ENCODE measurements at places on chromosomes 1 and 21.
A peak's percentile ranks its signal among the peaks of the same experiment; 100 is the strongest.

DNA sequence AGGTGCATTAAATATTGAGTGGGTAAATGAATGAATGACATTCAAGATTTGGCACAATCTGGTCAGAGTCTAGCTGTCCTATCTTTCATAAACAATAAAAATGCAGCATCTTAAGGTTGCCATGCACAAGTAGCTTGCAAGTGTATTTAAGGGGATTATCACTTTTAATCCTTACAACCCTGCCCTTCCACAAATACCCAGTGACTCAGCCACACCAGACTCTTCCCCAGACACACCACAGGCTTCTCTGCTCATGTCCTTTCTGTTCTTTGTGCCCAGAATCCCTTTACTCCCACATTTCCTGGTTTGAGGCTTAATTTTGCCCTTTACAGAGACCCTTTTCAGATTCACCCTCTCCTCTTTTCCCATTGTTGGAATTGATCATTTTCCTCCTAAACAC lies 59.8 kb downstream of the KIRREL1 start:
- DNase-seq = no peak

DNA sequence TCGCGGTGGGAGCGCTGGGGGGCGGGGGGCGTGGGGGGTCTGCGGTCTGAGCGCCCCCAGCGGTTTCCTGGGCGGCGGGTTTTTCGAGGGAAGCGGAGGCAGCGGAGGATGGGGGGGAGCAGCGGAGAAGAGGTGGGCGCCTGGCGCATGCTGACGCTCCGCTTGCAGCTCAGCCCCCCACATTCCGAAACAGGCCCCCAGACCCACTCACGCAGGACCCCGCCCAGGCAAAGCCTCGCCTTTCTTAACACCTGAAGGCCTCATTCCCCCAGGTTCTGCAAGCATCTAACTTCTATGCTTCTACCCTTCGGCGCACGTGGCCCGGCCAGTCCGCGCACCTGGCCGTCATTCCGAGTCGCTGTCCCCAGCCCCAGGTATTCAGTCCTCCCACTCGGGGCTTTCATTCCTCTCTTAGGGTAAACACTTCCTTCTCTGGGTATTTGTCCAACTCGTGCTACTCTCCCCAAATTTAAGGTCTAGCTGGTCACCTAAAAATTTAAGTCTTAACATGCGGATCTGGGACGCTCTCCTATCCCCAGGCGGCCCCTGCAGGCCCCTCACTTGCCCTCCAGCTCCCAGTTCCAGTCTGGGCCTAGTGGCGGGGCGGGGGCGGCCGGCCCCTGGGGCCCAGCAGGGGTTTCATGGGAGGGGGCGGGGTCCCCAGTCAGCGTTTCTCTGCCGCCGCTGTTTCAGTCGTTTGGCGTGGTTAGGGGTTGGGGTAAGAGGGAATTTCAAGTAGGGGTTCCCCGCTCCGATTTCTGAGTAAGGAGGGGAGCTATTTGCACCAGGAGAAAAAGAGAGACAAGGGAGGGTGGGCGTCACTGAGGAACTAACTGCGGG lies 2.8 kb upstream of the ZBTB7B start:
- DNase-seq = no peak

DNA sequence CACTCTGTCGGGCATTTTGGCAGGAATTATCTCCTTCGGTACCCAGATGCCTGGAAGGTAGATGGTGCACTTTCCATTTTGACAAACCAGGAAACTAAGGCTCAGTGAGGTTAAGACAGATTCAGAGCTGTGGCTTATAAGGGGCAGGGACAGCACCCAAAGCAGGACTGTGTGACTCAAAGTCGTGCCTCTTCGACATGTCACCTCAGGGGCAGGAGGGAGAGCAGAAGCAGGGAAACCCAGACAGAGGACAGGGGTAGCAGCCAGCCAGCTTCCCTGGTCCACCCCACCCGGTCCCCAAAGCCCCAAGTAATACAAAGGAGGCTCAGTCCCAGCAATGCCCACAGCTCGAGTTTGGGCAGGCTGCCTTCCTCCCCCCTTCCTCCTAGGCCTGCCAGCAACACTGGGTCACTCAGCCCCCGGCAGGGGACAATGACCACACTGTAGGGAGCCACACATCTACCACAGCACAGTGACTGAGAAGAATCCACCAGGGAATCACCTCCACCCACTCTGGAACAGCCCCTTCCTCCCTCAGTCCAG lies 2.5 kb downstream of the RHOC start:
- peak; percentile 93 for DNase-seq

DNA sequence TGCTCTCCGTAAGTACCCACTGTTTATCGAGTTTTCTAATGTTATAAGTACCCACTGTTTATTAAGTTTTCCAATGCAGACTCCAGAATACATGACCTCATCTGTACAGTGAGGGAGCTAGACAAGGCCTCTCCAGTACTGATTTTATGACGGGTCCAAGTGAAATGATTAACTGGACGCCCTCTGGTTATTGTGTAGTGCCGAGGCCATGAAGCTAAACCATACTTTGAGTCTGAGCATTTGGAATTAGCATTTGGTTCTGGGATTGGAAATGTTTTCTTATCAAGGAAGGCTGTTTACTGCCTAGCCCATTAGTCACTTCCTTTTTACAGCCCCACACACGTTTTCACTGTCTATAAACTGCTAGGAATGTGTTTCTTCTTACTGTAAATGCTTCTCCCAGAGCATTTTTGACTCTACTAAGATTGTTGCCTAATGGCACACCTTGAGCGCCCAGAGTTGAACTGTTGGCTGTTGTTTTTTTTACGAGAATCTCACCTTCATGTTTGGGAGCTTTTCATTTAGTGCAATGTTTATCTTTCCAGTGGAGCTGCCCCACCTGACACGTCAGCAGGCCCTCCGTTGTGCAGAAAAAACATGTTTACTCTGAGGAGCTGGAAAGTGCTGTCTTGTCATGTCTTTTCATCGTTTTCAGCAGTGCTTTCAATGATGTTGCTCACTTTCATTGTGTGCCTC lies 26.9 kb downstream of the SPATA46 start:
- no peak for DNase-seq

GRCh38 chr1:169214598-169214997 lies 108.1 kb downstream of the ATP1B1 start:
- no peak for DNase-seq

- DNase-seq = no peak
These were observed 337.0 kb upstream of the NCAM2 start for GRCh38 chr21:20661246-20661645.

DNA sequence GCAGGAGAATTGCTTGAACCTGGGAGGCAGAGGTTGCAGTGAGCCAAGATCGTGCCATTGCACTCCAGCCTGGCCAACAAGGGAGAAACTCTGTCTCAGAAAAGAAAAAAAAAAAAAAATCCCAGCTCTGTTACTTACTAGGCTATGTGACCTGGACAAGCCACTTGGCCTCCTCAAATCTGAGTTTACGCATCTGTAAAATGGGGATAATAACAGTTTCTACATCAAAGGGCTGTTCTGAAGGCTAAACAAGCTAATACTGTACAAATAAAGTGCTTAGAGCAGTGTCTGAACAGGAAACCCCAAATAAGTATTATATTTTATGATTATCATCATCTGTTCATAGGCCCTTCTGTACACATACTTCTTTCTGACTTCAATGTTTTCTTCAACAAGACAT lies 13.6 kb downstream of the F11R start:
- DNase-seq = no peak

DNA sequence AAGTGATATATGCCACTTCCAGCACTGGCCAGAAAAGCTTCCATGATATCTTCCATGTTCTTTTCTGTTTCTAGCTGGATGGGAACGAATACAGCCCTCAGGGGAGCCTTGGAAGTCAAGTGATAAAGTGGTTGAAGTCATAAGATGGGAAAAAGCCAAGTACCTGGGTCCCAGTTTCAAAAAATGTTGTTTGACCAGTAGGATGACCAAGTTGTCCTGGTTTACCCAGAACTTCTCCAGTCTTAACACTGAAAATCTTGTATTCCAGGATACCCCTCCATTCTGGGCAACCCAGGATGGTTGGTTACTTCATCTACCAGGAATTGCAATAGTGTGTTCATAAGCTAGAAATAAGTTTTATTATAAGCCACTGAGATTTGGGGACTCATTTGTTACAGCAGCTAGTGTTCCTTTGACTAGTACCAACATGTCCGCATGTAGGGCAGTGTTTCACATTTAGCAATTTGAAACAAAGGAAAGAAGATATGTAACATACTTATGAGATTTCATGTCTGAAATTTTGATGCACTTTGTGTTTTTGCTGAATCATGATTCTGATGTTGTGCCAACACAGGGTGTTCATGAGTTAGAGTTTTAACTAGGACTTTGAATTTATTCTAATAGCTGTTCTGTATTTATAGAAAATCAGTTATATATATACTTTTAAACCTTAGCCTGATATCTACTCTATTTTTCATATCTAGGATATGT lies 139.9 kb downstream of the TPR start:
- no peak for DNase-seq

- DNase-seq = no peak
These were observed 156.9 kb downstream of the TOMM20 start for GRCh38 chr1:234971586-234972297.

DNA sequence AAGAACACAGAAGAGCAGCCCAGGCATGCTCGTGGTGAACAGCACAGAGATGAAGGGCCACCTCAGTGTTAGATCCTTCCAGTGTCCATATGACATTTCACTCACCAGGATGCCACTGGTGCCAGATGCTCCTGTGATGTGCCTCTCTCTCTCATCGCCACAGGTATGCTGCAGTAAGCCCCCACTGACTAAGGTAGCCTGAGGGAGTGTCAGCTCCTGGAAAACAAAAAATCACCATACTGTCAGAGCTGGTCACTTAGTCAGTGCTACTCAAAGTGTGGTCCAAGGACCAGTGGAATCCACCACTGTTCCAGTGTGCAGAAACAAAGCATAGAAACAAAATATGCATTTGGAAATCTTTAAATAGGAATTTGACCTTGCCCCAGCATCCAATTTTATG lies 27.1 kb upstream of the BCL9 start:
- DNase-seq = no peak

- DNase-seq = no peak
These were observed 72.1 kb downstream of the SYT2 start for GRCh38 chr1:202638019-202638700.

GRCh38 chr1:26784023-26784871 lies 3.5 kb upstream of the PIGV start:
- peak; percentile 85 for DNase-seq

DNA sequence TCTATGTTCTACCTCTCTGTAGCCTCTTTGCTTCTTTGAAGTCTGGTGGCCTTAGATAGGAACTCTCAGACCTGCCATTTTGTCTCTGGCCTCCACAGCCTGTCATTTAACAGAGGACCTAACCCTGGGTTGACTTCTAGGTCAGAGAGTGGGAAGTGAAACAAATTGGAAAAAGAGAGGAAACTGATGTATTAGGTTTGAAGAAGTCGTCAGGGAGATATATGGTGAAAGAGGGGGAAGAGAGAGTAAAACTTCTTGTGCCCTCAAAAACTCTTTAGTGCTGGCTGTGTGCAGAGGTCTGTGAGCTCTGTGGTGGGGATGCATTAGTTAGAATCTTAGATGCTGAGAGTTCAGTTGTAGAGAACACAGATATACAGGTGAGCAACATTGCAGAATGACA lies 30.2 kb upstream of the CD1D start:
- DNase-seq = peak; percentile 47

- no peak for DNase-seq
These were observed 71.6 kb upstream of the GREM2 start for GRCh38 chr1:240683576-240683975.

- no peak for DNase-seq
These were observed 10.9 kb downstream of the PADI2 start for GRCh38 chr1:17108360-17108759.

DNA sequence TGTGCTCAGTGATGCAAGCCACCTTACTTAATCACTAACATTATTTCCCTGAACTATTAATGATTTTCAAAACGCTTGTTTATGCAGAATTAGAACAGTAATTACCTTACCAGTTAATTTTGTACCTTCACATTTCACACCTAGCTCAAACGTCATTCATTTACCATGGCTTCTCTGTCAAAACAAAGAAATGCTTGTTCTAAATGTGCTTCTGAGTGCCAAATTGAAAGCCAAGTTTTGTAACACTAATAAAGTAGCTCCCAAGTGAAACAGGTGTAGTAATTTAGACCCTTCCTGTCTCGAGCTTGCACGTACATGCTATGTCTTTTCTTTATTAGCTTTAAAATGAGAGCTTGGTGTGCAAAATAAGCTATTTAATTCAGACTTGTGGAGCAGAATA lies 533.7 kb upstream of the PKN2 start:
- no peak for DNase-seq

DNA sequence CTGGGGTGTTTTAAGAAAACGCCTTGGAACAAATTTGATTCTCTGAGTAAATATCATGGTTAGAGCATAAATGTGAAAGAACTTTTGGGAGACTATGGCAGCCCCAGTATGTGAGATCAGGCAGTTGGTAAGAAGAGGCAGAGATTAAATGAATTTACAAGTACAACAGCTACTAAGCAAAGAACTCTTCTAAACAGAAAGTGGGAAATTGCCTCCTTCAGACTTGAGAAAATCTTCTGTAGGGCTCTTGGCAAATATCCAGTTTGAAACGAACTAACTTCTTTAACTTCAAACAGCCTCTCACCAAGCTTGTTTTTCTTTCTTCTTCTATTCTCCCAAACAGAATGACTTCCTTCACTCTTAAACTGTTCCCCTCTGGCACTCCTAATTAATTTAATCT lies 337.7 kb downstream of the SIPA1L2 start:
- DNase-seq = no peak

DNA sequence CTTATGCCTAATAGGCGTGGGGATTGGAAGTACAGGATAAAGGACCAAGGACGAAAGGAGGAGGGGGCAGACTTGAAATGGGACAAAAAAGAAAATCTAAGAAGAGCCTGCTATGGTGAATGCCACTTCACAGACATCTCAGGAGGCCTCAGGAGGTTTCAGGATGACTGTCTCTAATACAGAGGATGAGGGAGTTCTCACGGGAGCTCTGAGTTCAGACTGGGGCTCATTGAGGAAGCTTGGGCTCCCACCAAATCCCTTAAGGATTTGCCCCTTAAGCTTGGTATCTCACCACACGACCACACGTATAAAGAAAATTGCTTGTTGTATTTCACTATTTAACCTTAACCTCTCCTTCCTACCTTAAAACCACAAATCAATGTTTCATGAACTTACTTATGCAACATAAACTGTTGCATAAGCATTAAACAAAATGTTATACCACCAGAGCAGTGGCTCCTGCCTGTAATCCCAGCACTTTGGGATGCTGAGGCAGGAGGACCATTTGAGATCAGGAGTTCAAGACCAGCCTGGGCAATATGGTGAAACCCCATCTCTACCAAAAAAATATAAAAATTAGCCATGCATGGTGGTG lies 12.4 kb downstream of the SLC30A1 start:
- DNase-seq = no peak

- DNase-seq = no peak
These were observed 26.2 kb downstream of the ITPKB start for GRCh38 chr1:226712742-226713419.

DNA sequence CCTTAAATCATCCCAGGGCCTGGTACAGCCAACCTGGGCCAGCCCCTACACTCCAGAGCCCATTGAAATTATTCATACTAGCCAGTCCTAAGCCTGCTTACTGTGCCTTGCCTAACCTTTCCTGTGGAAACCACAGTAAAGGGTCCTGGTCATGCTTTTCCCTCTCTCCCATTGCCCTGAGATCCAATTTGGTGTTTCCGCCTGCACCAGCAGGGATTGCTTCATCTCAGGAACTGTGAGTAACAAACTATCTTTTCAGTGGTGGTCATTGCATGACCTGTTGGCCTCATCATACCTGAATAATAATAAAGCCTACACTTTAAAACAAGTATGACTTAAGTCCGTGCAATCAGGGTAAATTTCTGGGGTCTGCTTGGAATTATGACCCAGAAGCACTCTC lies 18.7 kb upstream of the GALNT2 start:
- DNase-seq = no peak

- DNase-seq = no peak
These were observed 97.3 kb downstream of the USP25 start for GRCh38 chr21:15826908-15827601.

All from putamen (tissue), 1 donor.